ENCODE measurements at places on chromosomes 1 and 21.

DNA sequence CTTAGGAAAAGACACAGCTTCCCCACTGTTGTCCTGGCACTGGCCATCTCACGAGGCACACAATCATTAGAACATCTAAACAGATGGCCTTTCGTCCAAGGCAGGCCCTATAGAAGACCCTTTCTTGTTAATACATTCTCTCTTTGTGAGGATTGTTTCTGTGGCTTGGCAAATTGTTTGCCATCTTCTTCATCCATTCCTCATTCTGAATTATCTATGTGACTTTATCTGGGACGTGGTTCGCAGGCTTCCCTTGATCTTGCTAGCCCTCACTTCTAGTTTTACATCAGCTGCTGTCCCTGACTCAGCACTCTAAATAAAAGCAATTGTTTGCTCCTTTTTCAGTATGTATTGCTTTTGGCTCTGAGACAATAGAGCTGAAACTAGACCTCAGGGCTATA is 101.1 kb upstream of the ZC3H11B start:
- no peak for DNase-seq

GRCh38 chr1:228149406-228150119 is at the start of gene GJC2:
TSS of gene GJC2 (plus strand) at chr1:228149930. CDS start at chr1:228157759, 7,829 bp downstream.
- no peak for DNase-seq

DNA sequence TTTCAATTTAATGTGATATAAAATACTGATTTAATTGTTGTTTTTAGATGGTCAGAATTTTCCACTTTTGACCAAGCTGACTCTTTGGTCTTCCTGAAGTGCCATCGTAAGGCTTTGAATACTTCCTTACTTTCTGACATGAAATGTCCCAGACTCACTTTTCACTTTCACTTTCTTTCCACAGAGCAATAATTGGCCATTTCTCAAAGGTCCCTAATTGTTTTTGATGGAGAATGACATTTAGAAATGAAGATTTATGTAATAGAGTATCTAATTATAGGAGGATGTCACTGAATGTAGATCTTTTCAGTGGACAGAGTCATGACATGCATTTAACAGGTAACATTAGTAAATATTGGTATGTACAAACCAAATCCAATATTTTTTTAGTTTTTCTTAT is 1141.6 kb downstream of the KCNT2 start:
- DNase-seq: no peak

DNA sequence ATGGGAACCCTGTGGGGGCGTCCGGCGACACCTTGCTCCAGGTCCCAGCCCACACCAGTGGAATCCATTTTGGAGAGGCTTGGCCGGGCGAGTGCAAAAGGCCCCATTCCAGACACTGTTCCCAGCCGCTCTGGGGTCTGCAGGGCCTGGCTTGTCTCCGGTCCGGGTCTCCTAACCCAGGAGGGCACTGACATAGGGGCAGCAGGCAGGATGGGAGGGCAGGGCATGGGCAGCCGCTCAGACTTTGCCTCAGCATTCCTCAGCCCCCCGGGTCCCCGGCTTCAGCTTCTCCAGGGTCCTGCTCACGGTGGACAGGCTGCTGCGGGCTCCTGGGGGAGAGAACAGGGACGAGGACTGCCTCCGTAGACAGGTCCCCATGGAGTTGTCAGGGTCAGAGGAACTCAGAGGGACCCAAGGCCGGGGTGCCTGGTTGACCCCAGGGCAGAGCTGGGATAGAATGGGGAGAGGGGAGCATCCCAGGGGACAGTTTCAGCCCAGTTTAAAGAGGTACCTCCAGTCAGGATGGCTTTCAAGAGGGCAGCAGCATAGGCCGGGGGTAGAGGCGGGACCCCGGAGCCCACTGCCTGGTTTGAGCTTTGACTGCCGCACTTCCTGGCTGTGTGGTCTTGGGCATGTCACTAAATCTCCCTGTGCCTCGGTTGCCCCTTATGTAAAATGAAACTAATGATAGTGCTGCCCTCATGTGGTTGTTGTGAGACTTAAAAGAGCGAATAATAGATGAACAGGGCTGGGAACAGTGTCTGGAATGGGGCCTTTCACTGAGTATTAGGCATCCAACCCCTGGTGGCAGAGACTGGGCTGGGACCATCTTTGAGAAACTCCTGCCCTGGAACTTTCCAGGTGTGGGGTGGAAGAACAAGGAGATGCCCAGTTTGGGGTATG is 3.7 kb downstream of the KNCN start:
- no peak for DNase-seq

DNA sequence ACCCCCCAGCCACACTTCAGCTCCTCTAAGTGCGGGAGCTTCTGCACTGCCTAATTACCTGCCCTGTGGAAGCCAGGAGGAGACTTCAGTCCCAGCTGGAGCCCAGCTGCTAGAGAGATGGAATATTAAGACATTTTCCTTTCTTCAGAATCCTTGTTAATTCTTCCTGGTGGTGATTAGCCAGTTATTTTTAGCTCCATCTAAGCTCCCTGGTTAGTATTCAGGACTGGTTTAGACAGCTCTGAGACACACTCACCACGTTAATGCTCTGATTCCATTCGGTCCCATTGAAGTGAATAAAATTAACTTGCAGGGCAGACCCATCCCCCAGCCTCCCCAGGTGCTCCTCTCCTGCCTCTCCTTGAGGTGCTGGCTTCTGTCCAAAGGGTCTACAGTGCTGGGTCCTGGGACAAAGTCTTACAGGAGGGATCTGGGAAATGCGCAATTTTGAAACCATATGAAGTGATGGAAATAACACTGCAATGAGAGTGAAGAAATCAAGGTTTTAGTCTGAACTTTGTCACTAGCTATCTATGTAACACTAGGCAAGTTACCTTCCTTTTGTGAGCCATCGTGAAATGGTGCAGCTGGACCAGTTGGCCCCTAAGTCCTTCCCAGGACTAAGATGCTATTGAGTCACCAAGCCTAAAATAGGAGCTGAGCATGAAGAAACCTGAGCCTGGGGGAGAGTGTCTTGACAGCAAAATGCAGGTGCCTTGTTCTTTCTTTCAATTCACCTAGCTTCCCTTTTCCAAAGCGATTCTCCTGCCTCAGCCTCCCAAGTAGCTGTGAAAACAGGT is 117.4 kb upstream of the ATP1A1 start:
- DNase-seq: no peak

- DNase-seq: peak; percentile 62
Observed at GRCh38 chr1:93715529-93716126, 34.0 kb upstream of the BCAR3 start.

- DNase-seq: no peak
Observed at GRCh38 chr1:50196081-50196480, 87.4 kb downstream of the ELAVL4 start.

DNA sequence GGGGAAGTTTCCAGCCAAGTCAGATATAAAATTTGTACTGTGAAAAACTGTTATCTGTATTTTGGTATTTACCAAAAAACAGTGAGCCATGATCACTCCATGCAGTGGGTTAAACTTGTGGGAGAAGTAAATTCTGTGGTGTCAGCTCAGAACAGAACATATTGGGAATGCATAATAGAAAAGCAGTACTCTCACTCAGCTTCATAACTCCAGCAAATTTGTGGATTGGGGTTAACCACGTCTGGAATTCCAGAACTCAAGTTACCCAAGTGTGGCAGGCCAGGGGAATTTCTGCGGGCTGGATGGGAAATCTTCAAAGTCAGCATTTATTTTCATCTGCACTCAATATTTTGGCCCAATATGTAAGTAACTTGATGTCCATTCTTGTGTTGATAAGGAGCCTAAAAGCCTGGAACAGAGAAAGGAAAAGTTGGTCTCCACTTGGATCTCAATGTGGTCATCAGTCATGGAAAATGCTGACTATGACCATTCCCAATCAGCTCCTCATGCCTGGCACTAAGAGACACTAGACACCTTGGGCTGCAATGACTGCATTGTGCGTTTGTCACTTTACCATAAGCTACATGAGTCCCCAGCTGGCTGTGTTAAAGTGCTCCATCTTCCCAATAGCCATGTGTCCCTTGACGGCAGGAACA is 39.1 kb upstream of the ENAH start:
- DNase-seq: no peak

DNA sequence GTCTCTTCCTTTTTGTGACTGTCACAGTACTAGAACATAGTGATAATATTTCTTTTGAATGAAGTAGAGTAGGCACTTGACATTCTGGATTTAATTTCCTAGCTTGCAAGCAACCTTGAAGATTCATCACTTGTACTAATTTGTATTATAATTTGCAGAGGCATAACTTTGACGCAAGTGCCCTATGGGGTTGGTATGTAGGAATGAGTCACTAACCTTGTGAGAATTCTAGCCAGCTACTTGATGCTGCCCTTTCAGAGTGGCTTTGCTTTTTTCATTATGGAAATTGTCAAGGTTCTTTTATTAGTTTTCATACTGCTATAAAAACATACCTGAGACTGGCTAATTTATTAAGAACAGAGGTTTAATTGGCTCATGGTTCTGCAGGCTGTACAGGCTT is 13.7 kb upstream of the DPH5 start:
- no peak for DNase-seq

- DNase-seq: no peak
Observed at GRCh38 chr1:201708085-201708512, 120.9 kb upstream of the IPO9 start.

DNA sequence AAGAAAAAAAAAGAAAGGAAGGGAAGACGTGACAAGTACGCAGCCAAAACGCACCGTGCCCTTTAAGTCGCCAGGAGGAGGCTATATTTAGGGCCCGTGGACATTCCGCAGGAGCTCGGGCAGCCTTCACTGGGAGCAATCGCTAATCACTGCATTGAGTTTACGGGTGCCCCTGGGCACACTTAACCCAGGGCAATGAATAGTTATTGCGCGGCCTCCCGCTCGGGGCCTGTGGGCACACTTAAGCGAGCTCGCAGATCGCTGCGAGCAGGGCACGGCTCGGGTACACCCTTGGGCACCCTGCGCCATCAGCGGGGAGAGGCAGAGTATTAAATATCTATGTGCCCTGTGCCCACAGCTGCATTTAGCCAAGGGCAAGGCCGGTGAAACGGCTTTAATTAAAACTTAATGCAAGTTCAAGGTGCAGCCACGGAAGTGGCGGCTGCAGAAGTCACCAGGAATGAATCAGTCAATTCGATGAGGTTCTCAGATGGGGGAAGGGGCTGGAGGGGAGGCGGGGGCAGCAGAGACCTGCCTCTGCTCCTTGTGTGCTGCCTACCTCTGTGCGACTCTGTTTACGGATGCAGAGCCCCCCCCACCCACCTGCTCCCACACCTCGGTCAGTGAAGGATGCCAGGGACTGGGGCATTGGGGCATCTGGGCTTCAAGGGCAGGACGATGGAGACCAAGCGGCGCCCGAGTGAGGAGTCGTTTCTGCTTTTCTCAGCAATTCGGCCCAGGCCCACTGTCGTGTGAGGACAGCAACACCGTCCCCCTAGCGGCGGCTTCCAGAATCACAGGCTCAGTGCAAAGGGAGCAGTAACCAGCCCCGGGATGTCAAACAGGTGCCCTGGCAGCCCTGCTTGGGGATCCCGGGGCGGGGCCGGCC is 51.8 kb upstream of the TARDBP start:
- DNase-seq: peak; percentile 94

DNA sequence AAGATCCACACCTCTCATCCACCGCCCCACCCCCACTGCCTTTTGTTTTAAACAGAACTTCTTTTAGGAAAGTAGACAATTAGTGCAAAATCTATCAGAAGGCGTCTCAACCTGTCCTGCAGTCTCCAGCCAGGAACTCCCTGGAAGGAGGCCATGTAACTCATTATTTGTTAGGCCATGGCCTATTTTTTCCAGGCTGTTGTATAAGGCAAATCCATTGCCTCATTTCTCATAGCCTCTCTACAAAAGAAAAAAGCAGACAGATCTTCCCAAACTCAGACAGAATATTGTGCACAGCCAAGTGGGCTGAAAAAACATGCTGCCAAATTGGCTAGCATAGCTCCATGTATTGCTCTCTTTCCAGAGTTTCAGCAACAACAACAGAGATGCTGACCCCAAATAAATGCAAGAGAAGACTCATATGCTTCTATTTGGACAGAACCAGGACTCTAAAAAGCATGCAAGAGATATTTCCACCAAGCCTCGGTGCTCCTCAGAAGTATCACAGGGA is 770.7 kb upstream of the CXADR start:
- no peak for DNase-seq

- no peak for DNase-seq
Observed at GRCh38 chr1:237327061-237327460, 285.1 kb downstream of the RYR2 start.

DNA sequence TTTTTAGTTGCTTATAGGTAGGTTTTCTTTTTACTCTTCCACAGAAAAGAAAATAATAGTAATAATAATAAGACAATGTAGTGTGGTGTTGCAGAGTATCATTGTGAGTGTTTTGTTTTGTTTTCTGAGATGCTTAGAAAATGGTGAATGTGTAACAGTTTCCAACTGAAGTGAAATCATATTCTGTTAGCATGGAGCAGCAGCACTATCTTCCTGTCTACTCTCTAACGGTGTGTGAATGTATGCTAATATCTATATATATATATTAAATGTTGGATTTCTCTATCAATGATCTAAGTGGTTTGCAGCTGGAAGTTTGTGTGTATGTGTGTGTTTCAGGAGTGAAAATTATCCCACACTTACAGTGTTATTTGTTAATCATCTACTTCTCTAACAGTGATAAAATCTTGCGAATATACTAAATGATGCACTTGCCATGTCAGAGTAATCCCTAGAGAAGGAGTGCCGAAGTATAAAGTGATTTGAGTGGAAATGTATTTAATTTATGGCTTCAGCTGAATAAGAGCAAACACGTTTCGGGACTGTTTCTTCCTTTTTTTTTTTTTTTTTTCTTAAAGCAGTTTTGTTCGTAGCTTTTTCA is 377 bp downstream of the SAMD13 start:
- no peak for DNase-seq

DNA sequence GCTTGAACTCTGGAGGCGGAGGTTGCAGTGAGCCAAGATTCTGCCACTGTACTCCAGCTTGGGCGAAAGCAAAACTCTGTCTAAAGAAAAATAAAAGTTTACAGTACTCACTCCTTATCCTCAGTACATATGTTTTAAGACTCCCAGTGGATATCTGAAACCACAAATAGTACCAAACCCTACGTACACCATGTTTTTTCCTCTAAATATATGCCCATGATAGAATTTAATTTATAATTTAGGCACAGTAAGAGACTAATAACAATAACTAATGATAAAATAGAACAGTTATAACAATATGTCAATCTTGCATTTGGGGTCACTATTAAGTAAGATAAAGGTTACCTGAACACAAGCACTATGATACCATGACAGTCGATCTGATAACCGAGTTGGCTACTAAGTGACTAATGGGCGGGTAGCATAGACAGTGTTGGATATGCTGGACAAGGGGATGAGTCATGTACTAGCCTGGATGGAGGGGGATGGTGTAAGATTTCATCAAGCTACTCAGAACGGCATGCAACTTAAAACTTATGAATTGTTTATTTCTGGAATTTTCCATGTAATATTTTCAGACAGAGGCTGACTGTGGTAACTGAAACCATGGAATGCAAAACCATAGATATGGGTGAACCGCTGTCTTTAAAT is 43.7 kb downstream of the ST7L start:
- DNase-seq: no peak

GRCh38 chr1:93142161-93142560 is 38.1 kb downstream of the TMED5 start:
- no peak for DNase-seq

- DNase-seq: no peak
Observed at GRCh38 chr21:25536752-25537151, 70.5 kb downstream of the MRPL39 start.

All from stimulated activated CD8-positive, alpha-beta memory T cell treated with anti-CD3 and anti-CD28 coated beads, Interleukin-4, amount 100 ng/mL, for 48 hours (primary cell).